Urinary bladder (tissue), 4 donors: ENCODE measurements at places on chromosomes 5 and 9. TPM values are rescaled to one million over a fixed set of nuclear protein-coding genes. Genes with fewer than 3 reads are reported as not detected.

- no peak for DNase-seq
These were observed 13.1 kb upstream of the TRIM14 start for GRCh38 chr9:98132158-98132557.

CDC20B gene
- not detected for polyA plus RNA-seq

- no peak for DNase-seq
These were observed 35.6 kb downstream of the KLHL3 start for GRCh38 chr5:137700282-137700680.

DNA sequence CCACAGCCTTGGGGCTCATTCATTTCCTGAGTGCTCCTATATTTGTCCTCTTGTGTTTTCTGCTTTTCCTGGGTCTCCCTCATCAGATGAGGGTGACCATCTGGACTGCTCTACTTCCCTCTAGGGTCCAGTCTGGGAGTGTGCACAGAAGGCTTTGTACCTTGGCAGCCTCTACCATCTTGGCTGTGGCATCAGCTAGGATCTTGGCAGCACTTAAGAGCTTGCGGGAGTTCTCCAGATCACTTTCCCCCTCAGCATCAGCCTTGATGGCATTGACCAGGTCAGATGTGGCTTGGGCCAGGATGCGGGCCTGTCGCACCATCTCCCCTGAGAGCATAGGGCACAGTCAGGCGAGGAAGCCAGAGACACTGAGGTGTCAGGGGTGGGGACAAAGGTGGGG, 15.8 kb downstream of the TLN1 start:
- no peak for DNase-seq

GRCh38 chr5:32505756-32506155, 61.2 kb upstream of the ZFR start:
- no peak for DNase-seq

DNA sequence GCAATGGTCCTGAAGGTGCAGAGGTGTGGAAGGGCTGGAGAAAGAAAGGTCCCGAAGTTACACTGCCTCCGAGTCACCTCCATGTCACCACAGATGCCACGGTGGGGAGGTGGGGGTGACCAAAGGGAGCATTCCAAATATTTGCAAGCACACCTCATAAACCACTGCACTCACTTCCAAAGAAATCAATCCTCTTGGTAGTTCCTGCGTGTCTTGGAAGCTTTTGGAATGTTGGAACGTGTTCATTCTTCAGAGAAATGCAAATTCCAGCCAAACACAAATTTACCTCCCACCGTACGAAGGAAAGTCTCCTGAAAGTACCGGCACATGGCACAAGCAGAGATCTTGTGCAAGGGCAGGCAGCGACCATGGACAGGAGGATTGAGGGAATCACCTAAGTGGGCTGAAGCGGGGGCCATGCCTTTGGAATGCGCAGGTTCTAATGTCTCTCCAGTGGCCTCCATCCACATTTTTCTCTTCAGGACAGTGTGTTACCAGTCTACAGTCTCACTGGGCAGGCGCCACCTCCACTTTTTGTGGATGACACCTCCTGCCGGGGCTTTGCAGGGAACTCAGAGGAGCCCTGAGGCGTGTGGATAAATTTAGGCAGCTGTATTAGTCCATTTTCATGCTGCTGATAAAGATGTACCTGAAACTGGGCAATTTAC, 54.0 kb downstream of the NSUN2 start:
- no peak for DNase-seq

DNA sequence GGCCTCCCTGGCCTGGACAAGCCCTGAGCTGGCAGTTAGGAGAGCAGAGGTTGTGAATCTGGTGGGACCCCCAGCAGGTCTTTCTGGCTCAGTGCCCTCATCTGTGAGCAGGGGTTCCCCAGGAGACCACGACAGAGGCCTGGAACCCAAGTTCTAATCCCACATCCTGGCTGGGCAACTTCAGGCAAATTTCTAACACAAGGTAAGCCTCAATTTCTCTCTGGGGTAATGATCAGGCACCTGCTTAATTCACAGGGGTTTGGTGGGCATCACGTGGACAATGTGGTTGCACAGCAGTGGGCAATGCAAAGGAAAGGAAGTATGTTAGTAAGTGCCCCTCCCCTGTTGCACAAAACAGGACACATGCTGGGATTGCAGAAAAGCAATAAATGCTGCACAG, 1.9 kb upstream of the KCNIP1 start:
- DNase-seq: no peak

C5orf52 gene
- not detected for polyA plus RNA-seq

GRCh38 chr9:116153765-116154333, at the start of gene PAPPA:
TSS of gene PAPPA (plus strand) at chr9:116153791. CDS start at chr9:116154173, 382 bp downstream.
- no peak for DNase-seq

ADGRD2 gene
- not detected for polyA plus RNA-seq

DNA sequence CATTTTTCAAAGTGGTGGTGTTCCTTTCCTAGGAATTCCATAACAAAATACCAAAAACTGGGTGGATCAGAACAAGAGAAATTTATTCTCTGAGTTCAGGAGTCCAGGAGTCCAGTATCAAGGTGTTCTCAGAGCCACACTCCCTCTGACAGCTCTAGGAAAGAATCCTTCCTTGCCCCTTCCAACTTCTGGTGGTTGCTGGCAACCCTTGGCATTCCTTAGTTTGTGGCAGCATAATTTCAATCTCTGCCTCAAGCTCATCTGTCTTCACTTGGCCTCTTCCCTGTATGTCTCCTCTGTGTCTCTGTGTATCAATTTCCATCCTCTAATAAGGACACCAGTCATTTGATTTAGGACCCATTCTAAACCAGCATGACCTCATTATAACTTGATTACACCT, 243.7 kb downstream of the MPDZ start:
- DNase-seq: no peak

DNA sequence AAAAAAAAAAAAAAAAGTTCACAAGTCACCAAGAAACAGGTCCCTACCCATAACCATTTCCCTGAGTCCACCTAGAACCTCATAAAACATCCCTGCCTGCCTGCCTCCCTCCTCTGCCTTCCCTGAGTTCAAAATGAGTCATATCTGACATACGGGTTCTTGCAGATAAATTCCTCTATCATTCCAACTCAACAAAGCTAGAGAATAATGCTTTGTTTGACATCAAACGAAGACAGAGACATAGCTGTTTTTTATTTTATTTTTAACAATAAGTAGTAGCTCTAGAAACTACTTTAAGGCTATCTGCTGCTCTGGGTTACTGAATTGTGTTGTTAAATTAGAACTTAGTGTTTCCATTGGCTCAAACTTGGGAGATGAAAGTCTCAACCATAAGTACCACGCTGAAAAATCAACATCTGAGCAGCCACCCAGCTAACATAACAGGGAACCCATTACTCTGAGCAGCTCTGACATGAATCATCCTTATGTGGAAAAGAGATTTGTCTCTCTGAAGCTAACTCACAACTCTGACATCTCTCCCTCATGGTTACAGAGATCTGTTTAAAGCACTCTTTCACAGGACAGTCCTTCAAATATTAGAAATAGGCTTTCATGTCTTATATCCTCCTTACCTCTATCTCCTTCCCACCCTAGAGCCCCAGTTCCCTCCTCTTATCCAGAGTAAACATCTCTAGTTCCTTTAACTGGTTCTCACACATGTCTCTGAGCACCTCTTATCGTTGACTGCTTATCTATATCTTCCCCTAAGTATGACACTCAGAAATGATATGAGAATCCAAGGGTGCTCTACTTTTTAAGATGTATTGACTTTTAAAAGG, 12.1 kb downstream of the TMEM245 start:
- DNase-seq: no peak

TAF1L gene
- 0.01 TPM for polyA plus RNA-seq
